ENCODE measurements at places on chromosomes 5 and 9.

GRCh38 chr5:142548739-142549275, 137.1 kb downstream of the FGF1 start:
- no peak for DNase-seq

DNA sequence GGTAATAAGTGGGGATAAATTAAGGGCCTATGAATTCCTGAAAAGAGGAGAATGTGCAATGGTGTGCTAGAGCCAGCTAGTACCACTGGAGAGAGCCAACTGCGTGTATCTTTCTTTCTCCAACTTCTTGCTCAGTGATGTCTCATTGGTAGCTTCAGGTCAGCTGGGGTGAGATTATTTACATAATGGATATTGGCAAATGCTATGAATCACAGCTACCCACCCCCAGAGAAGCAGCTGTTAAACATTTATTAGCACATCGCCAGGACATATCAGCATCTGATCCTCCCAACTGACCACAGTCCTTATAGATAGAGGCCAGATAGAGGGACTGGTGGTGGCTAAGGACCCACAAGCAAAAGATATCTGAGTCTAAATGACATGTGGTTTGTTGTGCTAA, 421.3 kb downstream of the ACTL7B start:
- no peak for DNase-seq

GRCh38 chr5:594226-594860, 17.8 kb upstream of the CEP72 start:
- DNase-seq: no peak

DNA sequence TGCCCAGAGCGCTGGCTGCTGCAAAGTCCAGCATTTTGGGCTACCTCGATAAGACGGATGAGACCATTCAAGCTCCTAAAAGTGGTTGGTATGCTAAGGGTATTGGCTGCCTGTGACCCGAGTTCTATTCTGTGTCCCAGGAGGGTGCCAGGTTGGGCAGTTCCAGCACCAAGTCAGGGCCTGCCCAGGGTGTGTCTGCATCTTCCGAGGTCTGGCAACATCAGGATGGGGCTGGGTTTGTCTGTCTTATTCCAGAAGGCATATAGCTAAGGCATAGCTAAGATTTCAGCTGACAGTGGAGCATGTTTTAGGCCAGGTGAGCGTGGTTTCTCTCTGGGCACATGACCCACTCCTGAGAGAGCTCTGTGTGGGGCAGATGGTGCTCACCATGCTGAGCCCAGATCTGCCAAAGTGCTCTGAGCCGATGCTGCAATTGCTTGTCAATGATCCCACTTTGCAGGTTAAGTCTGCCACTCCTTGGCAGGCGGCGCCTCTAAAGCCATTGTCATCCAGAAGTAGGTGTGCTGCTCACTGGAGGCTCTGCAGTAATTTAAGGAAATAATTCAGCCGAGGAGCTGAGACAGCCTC, 7.8 kb downstream of the SLC9A3 start:
- DNase-seq: no peak

- no peak for DNase-seq
These were observed 6.2 kb downstream of the DMRT3 start for GRCh38 chr9:982394-983230.

DNA sequence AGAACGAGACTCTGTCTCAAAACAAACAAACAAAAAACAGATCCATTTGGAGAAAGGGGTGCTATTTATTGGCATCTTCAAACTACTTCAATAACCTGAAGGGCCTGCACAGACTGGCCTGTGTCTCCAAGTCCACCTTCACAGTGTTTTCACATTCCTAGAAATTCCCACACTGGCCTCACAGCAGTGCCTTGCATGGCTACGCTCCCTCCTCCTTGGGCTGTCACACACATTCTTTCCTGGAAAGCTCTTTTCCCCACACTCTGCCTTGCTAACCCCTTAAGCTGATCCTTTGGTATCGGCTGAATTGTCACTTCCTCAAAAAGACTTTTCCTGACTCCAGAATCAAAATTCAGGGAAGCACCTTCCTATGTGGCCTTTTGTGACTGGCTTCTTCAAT, 19.8 kb downstream of the FAM151B start:
- no peak for DNase-seq

DNA sequence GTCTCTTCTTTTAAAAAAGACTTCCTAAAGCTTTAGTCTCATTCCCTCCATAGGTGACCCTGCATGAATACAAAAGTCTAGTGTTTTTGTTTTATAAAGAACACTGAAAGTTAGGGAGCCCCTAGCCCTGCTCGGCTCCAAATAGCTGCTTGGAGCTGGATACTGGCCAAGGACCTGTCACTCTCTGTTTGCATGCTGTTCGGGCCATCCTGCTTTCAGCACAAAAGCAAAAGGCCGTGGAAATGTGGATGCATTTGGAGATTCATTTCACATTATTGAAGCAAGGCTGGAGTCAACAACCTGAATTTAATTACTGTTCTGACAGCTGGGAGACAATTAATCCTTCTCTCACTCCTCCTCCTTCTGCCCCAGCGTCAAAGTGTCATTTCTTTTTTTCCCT, 151.7 kb upstream of the NMUR2 start:
- DNase-seq: no peak

- DNase-seq: no peak
These were observed 12.2 kb downstream of the TAS2R1 start for GRCh38 chr5:9617739-9618504.

DNA sequence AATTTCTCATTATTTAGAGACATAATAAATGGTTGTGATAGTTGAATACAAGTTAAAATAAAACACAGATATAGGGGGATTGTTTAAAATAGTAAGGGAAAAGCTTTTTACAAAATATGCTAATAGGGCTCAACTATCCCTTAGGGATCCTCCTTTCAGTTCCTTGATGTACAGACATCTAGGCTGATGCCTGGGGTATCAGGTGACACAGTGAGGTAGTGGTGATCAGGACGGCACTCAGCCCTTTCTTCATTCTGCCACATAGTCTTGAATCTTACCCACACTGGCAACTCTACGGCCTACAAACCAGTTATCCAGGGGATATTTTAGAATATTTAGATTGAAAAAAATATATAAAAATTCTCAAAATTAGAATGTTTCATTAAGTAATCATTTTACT, 12.5 kb upstream of the SLC35D2 start:
- DNase-seq: no peak

DNA sequence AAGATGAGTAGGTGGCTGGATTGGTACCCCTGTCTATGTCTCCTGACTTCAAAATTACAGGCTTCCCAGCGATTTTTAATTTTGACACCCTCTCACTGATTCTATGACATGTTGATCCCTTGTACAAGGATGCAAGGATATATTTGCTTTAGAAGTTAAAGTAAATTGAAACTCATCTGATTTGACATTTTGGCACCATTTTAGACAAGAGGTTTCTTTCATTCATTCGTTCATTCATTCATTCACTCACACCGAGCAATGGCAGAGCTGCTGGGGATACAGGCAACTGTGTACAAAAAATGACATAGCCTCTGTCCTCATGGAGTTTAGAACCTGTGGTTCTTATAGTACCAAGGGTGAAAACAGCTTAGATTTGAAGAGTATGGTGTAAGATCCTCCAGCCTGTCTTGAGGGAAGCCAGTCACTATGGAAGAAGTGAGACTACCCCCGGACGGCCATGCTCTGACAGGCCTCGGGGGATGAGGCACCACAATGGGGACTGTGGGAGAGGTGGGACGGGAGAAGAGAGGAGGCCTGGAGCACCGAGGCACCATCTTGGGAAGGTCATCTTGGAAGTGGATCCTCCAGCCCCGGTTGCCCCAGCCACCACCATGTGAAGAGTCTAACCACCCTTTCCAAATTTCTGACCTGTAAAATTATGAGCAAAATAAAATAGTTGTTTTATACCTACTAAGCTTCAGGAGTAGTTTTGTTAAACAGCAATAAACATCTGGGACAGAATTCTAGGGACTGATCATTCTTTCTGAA, 16.2 kb downstream of the STC2 start:
- no peak for DNase-seq

- no peak for DNase-seq
These were observed 192.3 kb downstream of the CACNA1B start for GRCh38 chr9:138069731-138070456.

DNA sequence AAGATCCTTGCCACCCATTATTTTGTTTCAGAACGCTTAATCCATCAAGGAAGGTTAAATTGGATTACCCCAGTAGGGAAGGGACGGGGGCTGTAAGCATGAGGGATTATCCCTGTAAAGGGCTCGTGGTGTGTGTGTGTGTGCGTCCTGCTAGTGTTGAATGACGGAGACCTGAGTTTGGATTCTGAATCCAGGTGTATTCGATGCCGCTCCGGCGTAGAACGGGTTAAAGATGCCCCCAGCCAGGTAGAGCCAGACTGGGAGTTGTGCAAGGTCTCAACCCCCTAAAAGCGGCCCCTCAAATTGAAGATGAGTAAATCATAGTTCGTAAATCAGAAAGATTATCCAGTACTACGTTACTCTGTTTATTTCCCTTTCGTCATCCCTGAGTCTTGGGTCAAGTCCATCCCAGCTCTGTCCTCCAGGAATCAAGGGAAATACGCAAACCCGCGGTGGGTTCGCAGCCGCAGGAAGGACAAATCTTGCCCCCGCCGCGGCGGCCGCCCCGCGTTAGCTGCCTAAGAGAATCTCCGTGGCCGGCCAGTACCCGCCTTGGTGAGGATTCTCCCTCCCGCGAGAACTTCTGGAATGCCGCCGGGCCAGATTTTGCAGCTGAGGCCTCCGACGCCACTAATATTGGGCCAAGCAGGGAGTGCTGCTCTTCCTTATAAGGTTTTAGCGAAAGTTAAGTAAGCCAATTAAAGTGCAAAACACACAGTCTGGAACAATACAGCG, 586 bp upstream of the MTAP start:
- no peak for DNase-seq

DNA sequence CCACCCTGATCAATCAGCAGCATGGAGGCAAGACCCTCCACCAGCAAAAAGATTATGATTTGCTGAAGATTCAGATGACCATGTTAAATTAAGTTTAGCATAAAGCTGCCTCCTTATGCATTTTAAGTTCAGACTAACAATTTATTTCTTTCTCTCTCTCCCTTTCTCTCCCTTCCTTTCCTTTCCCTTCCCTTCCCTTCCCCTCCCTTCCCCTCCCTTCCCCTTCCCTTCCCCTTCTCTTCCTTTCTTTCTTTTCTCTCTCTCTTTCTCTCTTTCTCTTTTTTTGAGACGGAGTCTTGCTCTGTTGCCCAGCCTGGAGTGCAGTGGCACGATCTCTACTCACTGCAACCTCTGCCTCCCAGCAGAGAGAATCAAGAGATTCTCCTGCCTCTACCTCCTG, 1.4 kb upstream of the MELK start:
- DNase-seq: no peak

GRCh38 chr9:127386249-127386648, 10.7 kb upstream of the SLC2A8 start:
- DNase-seq: no peak

- no peak for DNase-seq
These were observed 29.6 kb downstream of the MAML1 start for GRCh38 chr5:179762079-179762780.

- DNase-seq: no peak
These were observed 2.0 kb downstream of the PCDHGC3 start for GRCh38 chr5:141477815-141478214.

GRCh38 chr5:58752104-58752503, 169.2 kb downstream of the RAB3C start:
- DNase-seq: no peak

DNA sequence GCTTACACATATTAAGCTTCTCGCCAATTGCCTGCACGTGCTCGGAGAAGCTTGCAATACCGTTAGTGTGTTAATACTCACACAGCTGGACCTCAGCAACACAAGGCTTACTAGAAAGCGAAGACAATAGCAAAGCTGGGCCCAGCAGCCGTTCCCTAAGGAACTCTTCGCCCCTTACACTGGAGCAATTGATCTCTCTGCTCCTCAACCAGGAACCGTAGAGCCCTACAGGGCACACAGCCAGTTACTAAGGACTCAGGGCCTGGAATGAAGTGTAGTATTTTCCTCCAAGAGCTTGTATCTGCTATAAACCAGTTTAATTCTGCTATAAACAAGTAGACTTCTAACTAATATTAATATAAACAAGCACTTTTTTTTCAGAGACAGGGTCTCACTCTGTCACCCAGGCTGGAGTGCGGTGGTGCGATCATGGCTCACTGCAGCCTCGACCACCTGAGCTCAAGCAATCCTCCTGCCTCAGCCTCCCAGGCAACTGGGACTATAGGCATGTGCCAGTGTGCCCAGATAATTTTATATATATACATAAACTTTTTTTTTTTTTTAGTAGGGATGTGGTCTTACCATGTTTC, 67.0 kb upstream of the SIMC1 start:
- no peak for DNase-seq

DNA sequence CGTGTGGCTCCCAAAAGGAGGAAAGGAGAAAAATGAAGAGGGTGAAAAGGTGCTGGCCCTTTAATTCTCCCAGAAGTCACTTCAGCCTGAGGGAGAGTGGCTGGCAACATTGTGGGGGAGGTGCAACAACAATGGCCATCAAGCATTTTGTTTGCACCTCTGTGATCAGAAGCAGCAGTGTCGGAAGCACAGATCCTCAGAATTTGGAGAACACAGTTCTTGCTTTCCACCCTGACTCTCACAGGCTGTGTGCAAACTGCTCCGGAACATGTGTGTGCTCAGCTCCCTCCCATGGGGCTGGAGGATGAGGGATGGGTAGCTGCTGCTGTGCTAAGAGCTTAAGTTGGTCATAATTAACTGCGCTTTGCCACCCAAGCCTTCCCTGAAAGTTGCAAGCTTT, 127.1 kb downstream of the DPYSL3 start:
- no peak for DNase-seq

DNA sequence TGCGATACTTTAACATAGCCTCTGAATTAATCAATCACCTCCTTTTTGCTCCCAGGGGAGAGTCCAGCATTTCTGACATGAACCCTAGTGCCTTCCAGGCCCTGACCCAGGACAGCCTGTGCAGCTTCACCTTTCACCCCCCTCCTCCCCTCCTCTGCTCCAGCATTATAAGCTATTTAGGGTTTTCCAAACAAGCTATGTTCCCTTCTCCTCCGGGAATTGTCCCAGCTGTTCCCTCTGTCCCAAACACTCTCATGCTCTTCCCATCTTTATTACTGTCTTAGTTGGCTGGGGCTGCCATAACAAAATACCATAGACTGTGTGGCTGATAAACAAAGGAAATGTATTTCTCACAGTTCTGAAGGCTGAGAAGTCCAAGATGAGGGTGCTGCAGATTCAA, 161.5 kb downstream of the EBF1 start:
- DNase-seq: no peak

DNA sequence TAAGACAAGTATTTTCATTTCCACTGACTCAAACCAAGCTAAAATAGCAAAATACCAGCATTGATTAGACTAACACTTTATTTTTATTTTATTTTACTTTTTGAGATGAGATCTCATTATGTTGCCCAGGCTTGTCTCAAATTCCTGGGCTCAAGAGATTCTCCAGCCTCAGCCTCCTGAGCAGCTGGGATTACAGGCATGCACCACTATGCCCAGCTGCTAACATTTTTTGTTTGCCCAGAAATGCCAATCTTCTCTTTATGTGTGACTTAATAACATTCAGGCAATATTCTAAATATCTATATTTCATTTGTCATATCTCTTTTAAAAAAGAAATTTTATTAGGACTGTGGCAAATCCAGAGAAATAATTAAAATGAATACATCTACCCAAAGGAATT, 55.0 kb downstream of the OXCT1 start:
- no peak for DNase-seq

Measured in vagina (tissue), 2 donors.